ENCODE measurements at places on chromosomes 3 and 15.

DNA sequence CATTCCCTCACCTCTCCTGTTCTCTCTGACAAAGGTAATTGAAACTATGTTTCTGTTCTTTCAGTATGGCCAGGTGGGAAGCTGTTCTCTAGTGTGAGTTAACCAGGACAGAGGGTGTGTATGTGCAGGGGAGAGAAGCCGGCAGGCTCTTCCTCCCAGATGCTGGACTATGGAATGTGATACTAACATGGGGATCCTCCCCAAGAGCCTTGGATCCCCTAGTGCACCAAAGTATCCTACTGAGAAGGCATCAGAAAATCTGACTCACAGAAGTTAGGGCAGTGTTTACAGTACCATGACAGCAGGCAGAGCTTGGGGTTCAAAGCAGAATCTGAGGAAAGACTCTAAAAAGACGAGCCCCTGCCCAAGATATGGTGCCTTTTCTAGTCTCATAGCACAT is 123.1 kb downstream of the APBA2 start:
- DNase-seq: no peak

DNA sequence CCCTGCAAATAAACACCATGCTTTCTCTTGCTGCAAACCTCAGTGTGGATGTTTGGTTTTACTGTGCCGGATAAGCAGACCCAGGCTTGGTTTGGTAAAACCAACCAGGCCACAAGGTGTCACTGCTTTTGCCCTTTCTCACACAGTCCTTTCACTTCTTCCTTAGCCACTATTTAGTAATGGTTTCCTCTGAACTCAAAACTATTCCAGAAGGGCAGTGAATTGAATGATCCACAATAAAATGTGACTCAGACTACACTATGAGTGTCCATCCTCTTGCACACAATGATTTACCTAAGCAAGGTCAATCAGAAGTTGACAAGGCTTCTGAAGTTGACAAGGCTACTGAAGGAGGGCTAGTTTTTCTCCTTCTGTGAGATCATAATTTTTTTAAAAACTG is 552.4 kb upstream of the CCDC54 start:
- no peak for DNase-seq

- no peak for DNase-seq
Observed at GRCh38 chr3:127182848-127183714, 9.8 kb upstream of the PRR23E start.

DNA sequence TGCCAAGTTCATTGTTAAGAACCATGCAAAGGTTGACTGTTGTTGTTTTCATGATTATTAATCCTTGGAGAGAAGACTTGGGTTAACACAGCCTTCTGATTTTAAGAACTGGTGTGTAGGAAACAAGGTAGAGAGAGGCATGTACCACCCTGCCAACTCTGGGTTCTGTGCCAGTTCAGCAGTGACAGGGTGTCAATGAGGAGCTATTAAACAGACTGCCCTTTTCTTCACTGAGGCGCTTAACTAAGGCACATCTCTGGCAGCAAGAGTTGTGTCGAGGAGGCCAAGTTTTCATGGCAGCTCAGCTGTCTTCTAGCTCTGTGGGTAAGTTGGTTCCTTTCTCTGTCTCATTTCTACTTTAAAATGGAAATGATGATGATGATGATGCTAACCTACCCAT is 117.6 kb downstream of the FEZF2 start:
- DNase-seq: no peak

GRCh38 chr3:149493315-149494021 is 19.0 kb downstream of the TM4SF4 start:
- no peak for DNase-seq
